Stimulated activated naive CD8-positive, alpha-beta T cell treated with anti-CD3 and anti-CD28 coated beads, Interleukin-15, Interleukin-2, amounts not matched to agents 100 U/mL and 50 U/mL, for 24 hours (primary cell): ENCODE measurements at places on chromosomes 1 and 21.
A peak's percentile ranks its signal among the peaks of the same experiment; 100 is the strongest.

DNA sequence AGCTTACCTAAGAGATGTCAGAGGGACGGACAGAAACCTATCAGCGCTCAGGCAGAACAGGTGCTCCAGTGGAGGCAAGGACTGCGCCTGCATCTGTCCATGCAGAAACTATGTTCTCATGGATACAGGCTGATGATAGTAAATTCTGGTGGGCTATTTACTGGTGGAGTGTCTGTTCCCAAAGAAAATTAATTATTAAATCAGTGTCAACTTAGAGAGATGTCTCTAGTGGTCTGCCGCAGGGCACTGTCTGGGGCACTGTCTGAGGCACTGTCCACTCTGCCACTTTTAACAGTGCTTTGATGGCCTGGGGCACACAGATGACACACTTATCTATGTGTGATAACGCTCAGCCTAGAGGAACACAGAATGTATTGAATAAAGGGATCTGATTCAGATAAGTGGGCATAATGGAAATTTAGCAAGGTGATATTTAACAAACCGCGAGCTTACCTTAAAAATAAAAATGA, 148.1 kb downstream of the RGS7 start:
- no peak for DNase-seq

- no peak for DNase-seq
Measured at GRCh38 chr1:34176830-34177603, at the start of gene C1orf94. C1orf94 (plus strand) TSS chr1:34176907; CDS start chr1:34177790, 883 bp downstream.

DNA sequence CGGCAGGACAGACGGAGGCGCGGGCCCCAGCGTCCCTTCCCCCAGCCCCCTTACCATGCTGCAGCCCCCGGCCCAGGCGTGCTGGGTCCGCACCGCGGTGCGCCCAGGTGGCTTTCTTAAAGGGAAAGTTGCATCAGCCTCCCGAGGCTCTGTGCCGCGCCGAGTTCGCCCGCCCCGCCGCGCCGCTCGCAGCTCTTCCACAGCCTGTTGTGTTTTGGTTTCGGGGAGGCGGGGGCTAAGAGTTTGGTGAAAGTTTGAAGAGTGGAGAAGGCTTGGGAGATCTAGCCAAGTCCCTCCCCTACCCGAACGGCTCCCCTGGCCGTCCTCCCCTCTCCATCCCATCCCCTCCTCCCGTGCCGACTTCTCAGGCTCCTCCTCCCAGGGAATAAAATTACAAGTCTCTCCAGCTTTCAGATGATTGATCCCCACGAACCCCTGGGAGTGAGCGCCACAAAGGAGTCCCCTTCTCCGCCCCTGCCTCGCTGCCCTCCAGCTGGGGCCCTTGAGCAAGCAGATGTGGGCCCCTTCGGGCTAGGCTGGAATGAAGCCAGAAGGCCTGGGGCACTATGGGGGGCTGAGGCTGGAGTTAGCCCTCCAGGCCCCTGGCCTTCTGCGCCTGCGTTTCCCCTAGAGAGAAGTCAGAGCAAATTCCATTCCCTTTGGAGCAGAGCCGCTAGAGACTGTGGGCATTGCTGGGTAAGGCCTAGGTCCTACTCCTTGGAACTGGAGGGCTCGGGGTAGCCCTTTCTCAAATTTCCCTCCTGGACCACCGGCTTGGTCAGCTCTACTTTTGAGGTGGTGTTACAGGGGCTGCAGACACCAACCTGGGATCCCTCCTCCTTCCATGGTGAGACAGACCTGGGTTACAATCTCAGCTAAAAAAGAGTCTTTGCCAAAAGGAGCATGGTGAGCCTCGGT, at the start of gene SLC6A9:
Gene SLC6A9 (minus strand): TSS at position 211 of the 918 bp plus-strand sequence. CDS start 7,185 bp downstream, outside the sequence.
- peak; percentile 51 for DNase-seq

DNA sequence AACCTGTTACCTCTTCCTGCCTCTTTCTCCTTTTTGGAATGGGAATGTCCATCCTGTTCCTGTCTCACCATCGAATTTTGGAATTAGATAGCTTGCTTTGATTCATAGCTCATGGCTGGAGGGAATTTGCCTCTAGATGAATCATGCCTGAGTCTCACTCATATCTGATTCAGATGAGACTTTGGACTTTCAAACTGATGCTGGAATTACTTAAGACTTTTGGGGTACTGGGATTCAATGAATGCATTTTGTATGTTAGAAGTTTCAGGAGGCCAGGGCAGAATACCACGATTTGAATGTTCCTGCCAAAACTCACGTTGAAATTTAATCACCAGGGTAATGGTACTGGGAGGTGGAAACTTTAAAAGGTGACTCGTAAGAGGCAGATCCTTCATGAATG, 132.4 kb downstream of the DSCAM start:
- no peak for DNase-seq

DNA sequence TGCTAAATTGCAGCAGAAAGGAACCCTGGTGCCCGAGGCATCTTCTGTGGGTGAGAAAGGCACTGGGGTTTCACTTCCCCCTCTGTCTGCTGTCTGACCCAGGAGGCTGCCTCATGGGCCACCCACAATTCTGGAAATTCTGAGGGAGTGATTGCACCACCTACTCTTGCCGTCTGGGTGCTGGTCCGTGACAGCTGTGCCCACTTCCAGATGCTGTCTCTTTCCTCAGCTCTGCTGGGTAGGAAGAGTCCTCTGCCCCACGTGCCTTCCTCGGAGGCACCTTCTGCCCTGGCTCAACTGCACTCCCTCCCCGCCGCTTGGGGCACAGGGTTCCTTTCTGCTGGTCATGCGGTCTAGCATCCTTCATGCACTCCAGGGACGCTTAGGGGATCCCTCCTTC, 96.3 kb downstream of the ARHGEF10L start:
- no peak for DNase-seq
